ENCODE measurements at places on chromosomes 12 and 14. TPM values are rescaled to one million over a fixed set of nuclear protein-coding genes. Genes with fewer than 3 reads are reported as not detected.

Gene EML1
- total RNA-seq, result 0.54 TPM

Gene KCNC2
- total RNA-seq, result not detected

Gene ADSS1
- 2.4 TPM for total RNA-seq

Gene TAS2R30
- total RNA-seq, result 6.0 TPM

Gene KRT72
- total RNA-seq, result not detected

Gene LRRC9
- not detected for total RNA-seq

Gene HCAR2
- not detected for total RNA-seq

Gene TAC3
- total RNA-seq, result 1.5 TPM

Gene SLC25A29
- total RNA-seq, result 3.8 TPM

Gene KLHL33
- 0.04 TPM for total RNA-seq

Gene DCN
- total RNA-seq, result not detected

Gene KLHDC1
- 0.97 TPM for total RNA-seq

Gene DACT1
- total RNA-seq, result 2.5 TPM

Gene POTEM
- total RNA-seq, result not detected

- H3K27ac ChIP-seq, result no peak overlapping the region
- no peak overlapping the region for H3K4me3 ChIP-seq
- H3K4me1 ChIP-seq, result no peaks in the 10 kb centered on the region
- no peak for ATAC-seq
- no peaks in the 10 kb centered on the region for H3K27me3 ChIP-seq
These were observed 364.1 kb upstream of the E2F7 start for GRCh38 chr12:77429426-77429825.

GRCh38 chr12:109165599-109165998 is 49.2 kb downstream of the ACACB start:
- H3K27ac ChIP-seq, result no peak overlapping the region
- H3K4me1 ChIP-seq, result no peaks in the 10 kb centered on the region
- peaks cover 23% of the 10 kb centered on the region for H3K36me3 ChIP-seq
- no peaks in the 10 kb centered on the region for H3K27me3 ChIP-seq

DNA sequence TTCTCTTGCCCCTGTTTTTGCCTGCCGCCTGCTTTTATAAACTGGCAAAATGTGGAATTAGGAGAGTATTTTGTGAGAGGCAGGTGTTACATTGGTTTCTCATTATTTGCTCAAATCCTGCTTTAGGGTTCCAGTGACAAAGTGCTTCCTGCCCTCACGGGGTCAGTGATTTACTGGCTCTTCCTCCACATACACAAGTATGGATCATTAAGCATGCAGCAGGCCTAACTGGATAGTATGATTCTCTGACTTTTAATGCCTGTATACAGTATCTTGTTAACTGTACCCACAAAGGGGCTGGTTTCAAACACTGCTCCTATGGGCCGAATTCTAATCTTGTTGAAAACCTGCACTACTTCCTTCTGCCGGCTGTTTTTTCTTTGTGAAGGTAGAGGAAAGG is 63.2 kb downstream of the PTCSC3 start:
- ATAC-seq, result no peak
- no peaks in the 10 kb centered on the region for H3K4me1 ChIP-seq
- no peak overlapping the region for H3K4me3 ChIP-seq

DNA sequence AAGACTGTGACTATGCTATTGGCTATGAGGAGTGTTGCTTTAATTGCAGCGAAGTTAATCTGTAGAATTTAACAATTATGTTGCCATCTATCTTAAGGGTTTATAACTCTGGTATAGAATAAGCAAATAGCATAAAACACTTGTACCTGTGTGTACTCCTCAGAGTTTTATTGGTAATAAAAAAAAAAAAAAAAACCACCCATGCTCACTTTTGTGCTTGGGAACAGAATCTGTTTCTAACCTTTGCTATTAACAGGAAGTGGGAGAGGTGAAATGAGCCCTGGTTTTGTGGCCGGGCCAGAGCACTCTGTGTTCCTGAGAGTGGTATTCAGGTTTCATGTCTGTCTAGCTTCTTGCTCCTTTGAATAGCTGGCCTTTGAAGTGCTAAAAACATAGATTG is 53.1 kb downstream of the PDE3A start:
- no peaks in the 10 kb centered on the region for H3K4me1 ChIP-seq
- no peak overlapping the region for H3K4me3 ChIP-seq
- no peak overlapping the region for H3K27ac ChIP-seq

DNA sequence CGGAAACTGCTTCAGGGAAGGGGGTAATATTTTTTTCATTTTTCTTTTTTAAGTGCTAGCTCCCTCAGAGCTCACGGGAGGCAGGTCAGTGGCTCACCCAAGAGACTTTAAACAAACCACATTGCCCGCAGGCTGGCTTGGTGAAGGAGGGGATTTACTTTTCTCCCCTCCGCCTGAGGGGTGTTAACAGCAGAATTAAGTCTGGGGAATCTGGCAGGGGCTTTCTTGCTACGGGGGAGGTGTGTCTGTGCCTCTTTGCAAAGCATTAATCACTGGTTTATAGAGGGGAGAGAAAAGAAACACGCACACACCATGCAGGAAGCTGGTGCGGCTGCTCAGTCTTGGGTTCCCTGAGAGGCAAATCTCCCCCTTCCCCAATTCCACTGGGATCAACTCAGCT is 26.2 kb upstream of the TBX3 start:
- no peak overlapping the region for H3K4me3 ChIP-seq
- H3K36me3 ChIP-seq, result no peaks in the 10 kb centered on the region
- no peaks in the 10 kb centered on the region for H3K4me1 ChIP-seq
- peaks cover 12% of the 10 kb centered on the region for H3K27me3 ChIP-seq

DNA sequence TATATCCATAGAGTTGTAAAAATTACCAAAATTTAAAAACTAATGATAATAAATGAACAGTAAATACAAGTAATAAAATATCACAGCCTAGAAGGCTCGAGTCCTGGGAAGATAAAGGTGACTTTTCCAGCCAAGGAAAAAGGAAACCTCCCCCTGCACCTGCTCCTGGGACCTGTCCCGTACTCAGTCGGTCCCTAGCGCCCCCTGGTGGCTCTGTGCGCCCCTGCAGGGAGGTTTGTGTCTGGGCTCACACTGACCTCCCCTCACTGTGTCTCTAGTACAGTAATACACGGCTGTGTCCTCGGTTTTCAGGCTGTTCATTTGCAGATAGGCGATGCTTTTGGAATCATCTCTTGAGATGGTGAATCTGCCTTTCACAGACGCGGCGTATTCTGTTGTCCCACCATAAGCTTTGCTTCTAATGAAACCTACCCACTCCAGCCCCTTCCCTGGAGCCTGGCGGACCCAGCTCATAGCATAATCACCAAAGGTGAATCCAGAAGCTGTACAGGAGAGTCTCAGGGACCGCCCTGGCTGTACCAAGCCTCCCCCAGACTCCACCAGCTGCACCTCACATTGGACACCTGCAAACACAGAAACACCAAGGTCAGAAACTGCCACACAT is 1030.4 kb downstream of the TMEM121 start:
- H3K4me3 ChIP-seq, result no peak overlapping the region
- H3K27ac ChIP-seq, result no peak overlapping the region
- H3K4me1 ChIP-seq, result no peaks in the 10 kb centered on the region
- peaks cover 11% of the 10 kb centered on the region for H3K27me3 ChIP-seq
- H3K36me3 ChIP-seq, result no peaks in the 10 kb centered on the region

- H3K4me3 ChIP-seq, result no peak overlapping the region
- H3K4me1 ChIP-seq, result peaks cover 13% of the 10 kb centered on the region
- no peak overlapping the region for H3K27ac ChIP-seq
- no peak for ATAC-seq
- H3K27me3 ChIP-seq, result no peaks in the 10 kb centered on the region
These were observed 5.4 kb downstream of the FOS start for GRCh38 chr14:75283833-75284563.

DNA sequence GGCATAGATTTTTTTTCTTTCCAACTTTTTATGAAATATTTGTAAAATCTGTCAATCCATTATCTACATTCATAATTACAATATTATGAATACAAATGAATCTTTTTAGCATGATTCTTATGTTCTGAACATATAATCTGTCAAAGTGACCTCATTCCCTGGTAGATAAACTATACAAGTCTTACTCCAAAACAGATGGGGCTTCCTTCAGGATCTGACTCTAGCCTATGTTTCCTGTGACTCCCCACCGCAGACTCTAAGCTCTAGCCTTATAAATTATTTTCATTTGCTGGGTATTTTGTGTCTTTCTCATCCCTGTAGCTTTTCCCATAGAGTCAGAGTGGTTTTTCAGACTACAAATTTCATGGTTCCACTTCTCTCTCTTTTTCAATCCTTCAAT is 202.1 kb upstream of the KITLG start:
- no peaks in the 10 kb centered on the region for H3K4me1 ChIP-seq
- no peak for ATAC-seq
- no peaks in the 10 kb centered on the region for H3K36me3 ChIP-seq
- no peaks in the 10 kb centered on the region for H3K27me3 ChIP-seq

GRCh38 chr14:64653900-64654245 is 50.4 kb upstream of the PLEKHG3 start:
- H3K4me3 ChIP-seq, result no peak overlapping the region
- no peaks in the 10 kb centered on the region for H3K27me3 ChIP-seq
- no peaks in the 10 kb centered on the region for H3K36me3 ChIP-seq
- no peak overlapping the region for H3K27ac ChIP-seq
- H3K4me1 ChIP-seq, result peaks cover 7% of the 10 kb centered on the region
- ATAC-seq, result no peak

DNA sequence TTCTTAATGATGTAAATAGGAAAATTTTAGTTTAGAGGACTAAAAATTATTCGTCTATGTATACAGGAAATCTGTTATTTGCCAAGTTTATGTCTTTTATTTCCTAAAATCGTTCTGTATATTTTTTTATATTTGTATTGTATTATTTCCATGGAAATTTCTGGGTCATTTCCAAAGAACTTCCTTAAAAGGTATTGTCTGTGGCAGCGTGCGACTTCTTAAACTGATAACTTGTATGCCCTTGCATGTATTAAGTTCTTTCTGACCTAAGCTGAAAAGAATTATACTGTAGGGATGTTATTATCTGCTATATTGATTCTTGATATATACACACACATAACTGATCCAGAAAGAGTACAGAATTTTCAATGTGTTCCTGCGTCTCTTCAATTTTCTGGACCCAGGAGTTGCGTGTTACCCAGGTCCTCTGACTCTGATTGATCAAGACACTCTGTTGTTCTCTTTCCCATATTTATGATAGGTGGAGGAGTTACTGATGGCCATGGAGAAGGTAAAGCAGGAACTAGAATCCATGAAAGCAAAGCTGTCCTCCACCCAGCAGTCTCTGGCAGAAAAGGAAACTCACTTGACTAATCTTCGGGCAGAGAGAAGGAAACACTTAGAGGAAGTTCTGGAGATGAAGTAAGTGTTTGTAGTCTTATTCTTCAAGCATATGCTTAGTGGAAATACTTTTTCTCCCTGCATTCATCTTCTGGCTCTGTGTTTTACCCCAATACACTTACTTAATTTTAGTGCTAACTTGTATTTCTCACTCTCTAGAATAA is 298.5 kb downstream of the ERC1 start:
- ATAC-seq, result no peak
- no peak overlapping the region for H3K27ac ChIP-seq
- H3K36me3 ChIP-seq, result peaks cover 32% of the 10 kb centered on the region

GRCh38 chr12:115223322-115223721 is 539.3 kb upstream of the TBX3 start:
- ATAC-seq, result no peak
- no peaks in the 10 kb centered on the region for H3K4me1 ChIP-seq
- no peak overlapping the region for H3K4me3 ChIP-seq
- H3K27me3 ChIP-seq, result no peaks in the 10 kb centered on the region
- no peak overlapping the region for H3K27ac ChIP-seq

- peak; percentile 87 for ATAC-seq
- no peaks in the 10 kb centered on the region for H3K27me3 ChIP-seq
- H3K4me1 ChIP-seq, result peaks cover 47% of the 10 kb centered on the region
- peak overlapping the region; percentile 93 for H3K27ac ChIP-seq
- H3K36me3 ChIP-seq, result peaks cover 91% of the 10 kb centered on the region
These were observed 9.8 kb downstream of the PSMA6 start for GRCh38 chr14:35301735-35302528.

DNA sequence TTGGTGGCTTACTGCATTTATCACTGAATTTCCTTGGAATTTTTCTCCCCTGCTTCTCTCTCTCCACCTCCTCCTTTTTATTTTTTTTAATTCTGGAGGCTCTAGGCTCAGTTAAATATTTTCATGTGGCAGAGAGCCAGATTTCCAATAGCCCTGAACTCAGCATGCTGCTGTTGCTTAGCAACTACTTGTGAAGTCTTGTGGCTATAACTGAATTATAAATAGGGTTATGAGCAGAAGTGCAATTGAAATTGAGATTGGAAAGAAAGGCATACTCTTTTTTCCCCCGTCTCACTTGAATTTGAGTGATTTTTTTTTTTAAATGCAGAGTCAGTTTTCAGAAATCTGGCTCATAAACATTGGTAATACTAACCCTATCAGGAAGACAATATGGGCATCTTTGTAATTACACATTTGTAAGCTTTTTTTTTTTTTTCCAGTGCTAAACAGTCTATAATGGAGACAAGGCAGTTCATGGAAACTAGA is 38.3 kb downstream of the ATF7IP start:
- H3K27ac ChIP-seq, result peak overlapping the region; percentile 90
- ATAC-seq, result peak; percentile 38
- H3K4me3 ChIP-seq, result peak overlapping the region; percentile 99
- peaks cover 71% of the 10 kb centered on the region for H3K36me3 ChIP-seq

GRCh38 chr12:131445795-131446194 is 265.1 kb upstream of the SFSWAP start:
- no peak for ATAC-seq
- H3K27me3 ChIP-seq, result peaks cover 6% of the 10 kb centered on the region
- no peaks in the 10 kb centered on the region for H3K36me3 ChIP-seq
- H3K4me1 ChIP-seq, result no peaks in the 10 kb centered on the region
- no peak overlapping the region for H3K27ac ChIP-seq

GRCh38 chr12:121399391-121400331 is at the start of gene RNF34:
RNF34 (plus strand) TSS chr12:121400118; CDS start chr12:121400213, 95 bp downstream.
- peak within 1 kb of the TSS; percentile 87 for H3K4me3 ChIP-seq
- peak within 1 kb of the TSS; percentile 88 for H3K27ac ChIP-seq
- ATAC-seq, result peak; percentile 92

GRCh38 chr14:72709916-72710611 is 183.8 kb downstream of the DPF3 start:
- H3K4me3 ChIP-seq, result no peak overlapping the region
- H3K36me3 ChIP-seq, result no peaks in the 10 kb centered on the region
- no peaks in the 10 kb centered on the region for H3K27me3 ChIP-seq
- ATAC-seq, result no peak
- H3K27ac ChIP-seq, result no peak overlapping the region

- H3K27me3 ChIP-seq, result peaks cover 12% of the 10 kb centered on the region
- no peak overlapping the region for H3K27ac ChIP-seq
- no peak for ATAC-seq
- peaks cover 5% of the 10 kb centered on the region for H3K4me1 ChIP-seq
These were observed 403.1 kb downstream of the VRK1 start for GRCh38 chr14:97200245-97200644.

DNA sequence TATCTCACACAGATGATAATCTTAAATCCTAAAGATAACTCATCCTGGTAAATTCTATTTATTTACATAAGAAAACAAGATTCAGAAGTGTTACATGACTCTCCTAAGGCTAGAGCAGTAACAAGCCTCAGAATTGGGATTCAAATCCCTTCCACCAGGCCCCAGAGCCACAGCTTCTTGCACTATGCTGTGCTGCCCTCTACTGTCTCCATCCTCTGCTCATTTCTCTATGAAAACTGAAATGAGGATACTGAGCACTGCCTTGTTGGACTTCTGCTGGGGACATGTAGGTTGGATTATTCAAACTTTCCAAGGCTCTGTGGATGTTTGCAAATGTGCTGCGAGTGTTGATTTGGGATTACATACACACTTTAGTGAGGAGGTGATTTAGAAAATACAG is 23.5 kb upstream of the C12orf50 start:
- peaks cover 70% of the 10 kb centered on the region for H3K36me3 ChIP-seq
- H3K27me3 ChIP-seq, result no peaks in the 10 kb centered on the region
- no peak overlapping the region for H3K4me3 ChIP-seq
- peak; percentile 57 for ATAC-seq
- H3K27ac ChIP-seq, result no peak overlapping the region

GRCh38 chr12:112716099-112717093 is 75.2 kb upstream of the RPH3A start:
- ATAC-seq, result peak; percentile 52
- H3K36me3 ChIP-seq, result no peaks in the 10 kb centered on the region
- H3K4me3 ChIP-seq, result no peak overlapping the region
- H3K4me1 ChIP-seq, result peaks cover 7% of the 10 kb centered on the region

Measured in activated T-helper 17 cell treated with anti-CD3 and anti-CD28 coated beads, Interleukin-2, amount 50 U/mL, for 72 hours (primary cell).